ENCODE measurements at places on chromosomes 13 and 19.

- peak; percentile 49 for DNase-seq
Observed at GRCh38 chr13:53200498-53201453, 172.2 kb downstream of the OLFM4 start.

- DNase-seq: peak; percentile 67
Observed at GRCh38 chr19:45444318-45445041, 20.8 kb upstream of the ERCC1 start.

- DNase-seq: no peak
Observed at GRCh38 chr19:35170359-35171061, 16.0 kb downstream of the FXYD5 start.

DNA sequence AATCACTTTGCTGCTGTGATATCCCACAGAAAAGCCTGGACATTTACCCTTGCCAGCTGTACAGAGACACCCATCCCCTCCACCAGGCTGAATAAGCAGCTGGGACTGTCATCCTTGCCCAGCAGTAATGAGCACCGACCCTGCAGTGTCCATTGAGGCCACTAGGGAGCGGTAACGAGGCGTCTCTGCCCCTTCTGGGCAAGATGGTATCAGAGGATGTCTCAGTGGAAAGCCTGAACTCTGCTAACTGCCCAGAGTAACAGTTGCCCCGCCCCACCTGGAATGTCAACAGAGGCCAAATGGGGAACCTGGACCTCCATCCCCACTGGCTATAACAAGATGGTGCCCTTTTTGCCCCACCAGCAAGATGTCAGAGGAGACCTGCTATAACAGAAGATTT is 22.8 kb upstream of the CEACAM20 start:
- DNase-seq: no peak

DNA sequence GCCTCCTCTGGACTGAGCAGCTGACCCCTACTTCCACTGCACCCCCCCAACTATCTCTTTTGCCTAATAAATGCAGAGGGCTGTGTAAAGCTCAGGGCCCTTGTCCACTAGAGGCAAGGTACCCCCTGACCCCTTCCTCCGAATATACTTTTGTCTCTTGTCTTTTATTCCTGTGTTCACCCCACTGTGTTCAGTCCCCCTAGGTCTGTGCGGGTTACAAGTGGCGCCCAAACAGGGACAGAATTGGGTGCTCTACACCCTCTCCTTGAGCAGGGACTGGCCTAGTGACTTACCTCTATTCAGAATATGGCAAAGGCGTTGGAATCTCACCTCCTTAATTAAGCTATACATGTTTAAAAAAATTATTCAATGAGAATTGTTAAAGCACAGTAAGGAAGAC is 15.0 kb downstream of the ZNF350 start:
- peak; percentile 24 for DNase-seq

DNA sequence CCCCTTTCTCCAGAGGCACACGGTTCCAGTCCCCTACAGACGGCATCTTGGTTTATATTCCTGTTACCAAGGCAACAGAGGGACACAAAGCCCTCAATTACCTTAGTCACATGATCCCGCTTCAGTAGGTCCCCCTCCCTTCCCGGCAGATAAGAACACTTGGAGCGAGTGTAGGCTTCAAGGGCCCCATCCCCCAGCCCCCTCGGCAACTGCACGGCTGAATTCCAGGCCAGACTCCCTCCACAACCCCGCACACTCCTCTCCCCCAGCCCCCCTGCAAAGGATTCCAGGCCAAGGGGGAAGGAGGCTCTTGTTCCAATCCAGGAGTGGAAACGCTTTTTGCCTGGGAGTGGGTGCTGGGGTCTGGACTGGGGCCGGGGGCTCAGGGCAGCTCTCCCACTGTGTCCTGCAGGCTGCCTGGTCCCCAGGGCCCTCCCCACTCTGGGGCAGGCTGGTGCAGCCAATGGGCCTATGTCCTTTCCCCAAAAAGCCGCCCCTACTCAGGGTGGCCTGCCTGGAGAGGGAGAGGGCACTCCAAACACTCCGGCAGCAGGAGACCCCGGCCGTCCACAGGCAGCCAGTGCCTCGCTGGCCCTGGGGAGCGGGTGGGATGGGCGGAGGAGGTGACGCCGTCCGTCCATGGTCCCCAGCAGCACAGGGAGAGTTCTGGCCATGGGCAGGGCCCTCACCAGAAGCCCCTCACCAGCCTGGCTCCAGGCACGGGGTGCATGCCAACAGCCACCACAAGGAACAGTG is 62.6 kb downstream of the MLLT1 start:
- DNase-seq: peak; percentile 72

GRCh38 chr19:32910094-32910493 is 40.5 kb upstream of the SLC7A9 start:
- DNase-seq: no peak

DNA sequence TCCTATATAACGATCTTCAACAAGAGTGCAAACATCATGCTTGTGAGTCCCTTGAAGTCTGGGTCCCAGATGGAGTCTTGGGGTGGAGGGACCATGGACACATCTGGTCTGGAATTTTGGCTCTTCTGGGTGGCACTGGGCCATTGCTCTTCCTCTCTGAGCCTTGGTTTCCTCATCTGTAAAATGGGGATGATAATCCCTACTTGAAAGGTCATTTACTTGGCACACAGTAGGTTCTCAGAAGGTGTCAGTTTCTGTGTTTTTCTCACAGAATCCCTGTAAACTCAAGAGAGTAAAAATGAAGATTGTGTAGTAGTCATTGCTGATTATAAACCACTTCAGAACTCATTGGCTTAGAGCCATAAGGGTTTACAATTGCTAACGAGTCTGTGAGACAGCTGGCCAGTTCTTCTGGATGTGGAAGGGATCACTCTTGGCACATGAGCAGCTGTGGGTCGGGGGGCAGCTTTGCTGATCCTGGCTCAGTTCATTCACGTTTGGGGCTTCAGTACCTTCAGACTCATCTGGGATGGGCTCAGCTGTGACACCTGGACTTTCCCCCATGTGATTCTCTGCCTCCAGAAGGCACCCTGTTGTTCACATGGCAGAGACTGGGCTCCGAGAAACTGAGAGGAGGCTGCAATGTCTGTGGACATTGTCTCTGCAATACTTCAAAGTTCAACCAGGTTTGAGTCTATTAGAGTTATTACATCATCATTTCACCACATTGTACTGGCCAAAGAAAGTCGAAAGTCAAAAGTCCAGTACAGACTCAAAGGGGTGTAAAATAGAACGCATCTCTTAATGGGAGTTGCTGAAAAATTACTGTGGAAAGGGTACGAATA is 7.8 kb downstream of the CYP4F12 start:
- DNase-seq: no peak

DNA sequence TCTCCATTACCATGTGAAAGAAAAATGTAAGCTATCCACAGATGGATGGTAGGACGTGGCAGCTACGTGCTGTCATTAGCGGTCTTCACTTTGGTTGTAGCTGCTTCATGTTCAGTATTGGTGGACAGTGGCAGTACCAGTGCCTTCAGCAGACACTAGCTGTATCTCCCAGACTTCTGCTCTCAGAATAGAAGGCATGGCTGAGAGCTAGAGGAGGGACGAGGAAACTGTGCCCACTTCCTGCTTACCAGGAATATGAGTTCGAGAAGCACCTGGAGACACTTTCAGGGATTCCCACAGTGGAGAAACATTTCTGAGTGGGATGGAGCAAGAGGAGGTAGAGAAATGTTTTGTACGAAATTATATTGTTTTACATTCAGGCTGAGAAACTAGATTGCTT is 6.9 kb upstream of the SHISA2 start:
- DNase-seq: no peak

DNA sequence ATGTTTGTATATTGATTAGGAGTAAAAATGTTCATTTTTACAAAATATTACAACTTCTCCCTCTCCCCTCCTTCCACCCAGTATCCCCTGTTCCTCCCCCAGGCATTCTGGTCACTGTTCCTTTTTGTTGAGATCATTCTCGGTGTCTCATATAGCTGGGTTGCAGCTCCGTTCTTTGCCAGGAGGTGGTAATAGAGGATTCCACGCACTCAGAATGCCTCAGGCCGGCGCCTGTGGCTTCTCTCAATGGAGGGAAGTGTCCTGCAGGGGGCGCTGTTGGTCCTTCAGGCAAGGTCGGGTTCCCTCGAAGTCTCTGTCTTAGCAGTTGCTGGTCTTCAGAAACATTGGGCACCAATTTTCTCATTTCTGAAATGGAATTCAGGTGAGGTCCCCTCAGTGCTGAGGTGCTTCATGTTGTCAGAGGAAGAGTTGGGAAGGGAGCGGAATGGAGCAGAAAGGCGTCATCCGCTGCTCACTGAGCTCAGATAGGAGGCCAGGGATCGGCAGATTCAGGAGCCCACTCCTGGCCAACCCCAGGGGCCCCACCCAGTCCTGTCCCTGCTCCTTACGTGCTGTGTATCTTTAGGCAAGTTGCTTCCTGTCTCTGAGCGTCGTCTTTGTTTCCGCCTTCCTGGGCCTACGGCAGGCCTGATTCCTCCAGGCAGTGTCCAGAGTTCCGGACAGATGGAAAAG is 10.3 kb upstream of the GARIN5A start:
- no peak for DNase-seq

DNA sequence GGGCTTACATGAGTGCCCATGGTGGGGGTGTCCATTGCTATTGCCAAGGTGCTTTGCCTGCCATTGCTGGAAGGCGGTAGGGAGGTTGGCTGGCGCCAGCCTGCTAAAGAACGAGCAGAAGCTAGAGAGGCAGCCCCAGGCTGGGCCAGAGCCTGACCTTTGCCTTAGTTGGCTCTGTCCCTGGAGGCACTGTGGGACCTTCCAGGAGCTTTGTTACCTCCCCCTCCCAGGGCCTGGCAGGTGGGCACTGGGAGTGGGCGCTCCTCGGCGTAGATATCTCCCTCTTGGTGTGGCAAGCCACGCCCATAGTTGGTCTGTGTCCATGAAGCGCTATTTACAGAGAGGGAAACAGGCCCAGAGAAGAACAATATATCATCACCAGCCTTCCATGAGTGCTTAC is 2.3 kb upstream of the SLC25A42 start:
- no peak for DNase-seq

- DNase-seq: peak; percentile 49
Observed at GRCh38 chr13:44470638-44471562, 97.3 kb downstream of the SERP2 start.

DNA sequence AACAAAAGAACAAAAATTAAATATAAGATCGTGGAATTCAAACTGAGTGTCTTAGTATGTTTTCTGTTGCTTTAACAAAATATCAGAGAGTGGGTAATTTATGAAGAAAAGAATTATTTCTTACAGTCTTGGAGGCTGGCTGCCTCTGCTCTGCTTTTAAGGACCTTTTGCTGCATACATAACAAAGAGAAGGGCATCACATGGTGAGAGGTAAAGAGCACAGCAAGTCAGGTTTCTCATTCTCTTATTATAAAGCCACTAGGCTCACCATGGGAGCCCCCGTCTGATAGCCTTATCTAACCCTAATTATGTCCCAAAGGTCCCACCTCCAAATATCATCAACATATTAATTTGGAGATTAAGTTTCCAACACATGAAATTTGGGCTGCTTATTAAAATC is 231.3 kb downstream of the SLITRK6 start:
- peak; percentile 18 for DNase-seq

GRCh38 chr13:29679396-29680053 is 84.0 kb upstream of the SLC7A1 start:
- DNase-seq: no peak

- DNase-seq: no peak
Observed at GRCh38 chr19:3441089-3441985, 39.0 kb downstream of the SMIM24 start.

GRCh38 chr19:1082165-1082927 is 12.8 kb downstream of the POLR2E start:
- peak; percentile 100 for DNase-seq

DNA sequence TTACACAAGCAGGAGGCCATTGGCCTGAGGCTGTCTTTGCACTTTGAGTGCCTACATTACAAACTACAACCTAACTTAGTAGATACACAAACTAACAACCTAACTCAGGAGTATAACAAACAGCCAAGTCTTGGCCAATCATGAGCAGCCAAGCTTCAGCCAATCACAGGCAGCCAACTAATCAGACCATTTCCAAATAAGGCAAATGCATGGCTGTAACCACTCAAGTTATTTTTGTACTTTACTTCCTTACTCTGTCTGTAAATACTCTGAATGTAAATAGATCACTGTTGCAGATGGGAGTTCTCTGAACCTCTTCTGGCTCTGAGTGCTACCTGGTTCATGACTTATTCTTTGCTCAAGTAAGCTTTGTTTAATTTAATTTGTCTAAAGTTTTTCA is 748.1 kb upstream of the SGCG start:
- no peak for DNase-seq

DNA sequence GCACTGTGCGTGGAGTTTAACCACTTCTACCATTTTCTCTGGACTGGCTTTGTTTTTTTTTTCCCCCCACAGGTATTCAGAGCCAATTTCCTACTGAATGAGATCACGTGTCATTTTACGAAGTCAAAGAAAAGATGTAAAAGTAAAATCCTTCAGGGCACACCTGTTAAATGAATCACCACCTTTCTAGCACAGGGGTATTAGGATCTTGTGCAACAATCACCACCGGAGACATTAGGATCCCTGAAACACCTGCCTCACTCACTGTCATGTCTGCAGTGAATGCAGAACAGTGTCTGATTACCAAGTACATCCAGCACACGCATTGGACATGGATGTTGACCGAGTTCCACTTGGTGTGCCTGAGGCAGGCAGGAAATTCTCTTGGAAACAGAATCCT is 17.2 kb downstream of the BRD4 start:
- DNase-seq: peak; percentile 57

DNA sequence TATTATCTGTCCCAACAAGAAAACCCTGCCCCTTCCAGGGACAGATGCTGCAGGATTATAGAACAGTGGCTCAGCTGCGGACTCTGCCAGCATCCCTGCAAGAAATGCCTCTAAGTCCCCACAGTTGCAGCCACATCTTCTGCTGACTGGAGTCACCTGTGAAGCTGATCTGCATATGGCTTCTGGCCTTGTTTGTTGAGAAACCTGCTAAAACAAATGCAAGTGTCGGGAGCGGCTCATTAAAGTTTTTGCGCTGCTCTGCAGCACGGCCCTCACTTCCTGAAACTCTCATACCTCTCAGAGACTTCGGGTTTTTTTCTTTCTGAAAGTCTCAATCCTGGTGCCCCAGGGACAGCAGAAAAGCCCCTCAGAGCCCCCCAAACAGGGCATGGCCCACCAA is 725.0 kb downstream of the UQCRFS1 start:
- DNase-seq: no peak

DNA sequence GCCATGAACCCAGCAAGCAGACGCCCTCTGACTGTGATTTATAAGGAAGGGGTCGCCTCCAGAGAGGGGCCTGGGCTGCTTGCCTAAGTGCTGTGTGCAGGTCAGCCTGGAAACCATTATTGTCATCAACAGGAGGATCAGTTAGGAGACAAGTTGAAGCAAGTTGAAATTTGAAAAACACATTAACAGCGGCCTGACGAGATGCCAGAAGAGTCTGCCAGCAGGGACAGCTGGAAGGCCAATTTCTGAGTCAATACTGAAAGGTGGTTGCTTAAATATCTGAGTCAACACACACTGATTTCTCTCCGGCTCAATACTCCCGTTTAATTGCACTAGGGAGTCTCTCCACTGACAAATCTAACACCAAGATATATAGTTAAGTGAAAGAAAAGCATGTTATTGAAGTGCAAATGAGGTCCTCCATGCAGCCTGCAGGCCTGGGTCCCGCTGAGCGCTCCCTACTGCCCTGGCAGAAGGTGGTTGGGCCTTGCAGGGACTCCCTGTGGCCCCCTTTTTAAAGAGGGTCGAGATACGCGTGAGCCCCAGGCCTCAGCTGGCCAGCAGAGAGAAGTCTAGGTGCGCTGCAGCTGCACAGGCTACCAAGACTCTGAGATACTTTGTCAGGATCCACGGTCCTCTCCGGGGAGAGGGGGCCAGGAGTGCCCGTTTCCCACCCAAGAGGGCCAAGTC is 91.1 kb downstream of the RNASEH2B start:
- DNase-seq: peak; percentile 90

GRCh38 chr13:27360562-27360961 is 63.9 kb upstream of the GTF3A start:
- no peak for DNase-seq

- no peak for DNase-seq
Observed at GRCh38 chr13:106287351-106287750, 248.1 kb downstream of the EFNB2 start.

Measured in NCI-H1417 (cell line).